ENCODE measurements at places on chromosomes 7 and 10. TPM values are rescaled to one million over a fixed set of nuclear protein-coding genes. Genes with fewer than 3 reads are reported as not detected.

- no peak for DNase-seq
Measured at GRCh38 chr7:17301471-17302456, 3.3 kb downstream of the AHR start.

CDHR3 gene
- polyA plus RNA-seq = 33.8 TPM

DNA sequence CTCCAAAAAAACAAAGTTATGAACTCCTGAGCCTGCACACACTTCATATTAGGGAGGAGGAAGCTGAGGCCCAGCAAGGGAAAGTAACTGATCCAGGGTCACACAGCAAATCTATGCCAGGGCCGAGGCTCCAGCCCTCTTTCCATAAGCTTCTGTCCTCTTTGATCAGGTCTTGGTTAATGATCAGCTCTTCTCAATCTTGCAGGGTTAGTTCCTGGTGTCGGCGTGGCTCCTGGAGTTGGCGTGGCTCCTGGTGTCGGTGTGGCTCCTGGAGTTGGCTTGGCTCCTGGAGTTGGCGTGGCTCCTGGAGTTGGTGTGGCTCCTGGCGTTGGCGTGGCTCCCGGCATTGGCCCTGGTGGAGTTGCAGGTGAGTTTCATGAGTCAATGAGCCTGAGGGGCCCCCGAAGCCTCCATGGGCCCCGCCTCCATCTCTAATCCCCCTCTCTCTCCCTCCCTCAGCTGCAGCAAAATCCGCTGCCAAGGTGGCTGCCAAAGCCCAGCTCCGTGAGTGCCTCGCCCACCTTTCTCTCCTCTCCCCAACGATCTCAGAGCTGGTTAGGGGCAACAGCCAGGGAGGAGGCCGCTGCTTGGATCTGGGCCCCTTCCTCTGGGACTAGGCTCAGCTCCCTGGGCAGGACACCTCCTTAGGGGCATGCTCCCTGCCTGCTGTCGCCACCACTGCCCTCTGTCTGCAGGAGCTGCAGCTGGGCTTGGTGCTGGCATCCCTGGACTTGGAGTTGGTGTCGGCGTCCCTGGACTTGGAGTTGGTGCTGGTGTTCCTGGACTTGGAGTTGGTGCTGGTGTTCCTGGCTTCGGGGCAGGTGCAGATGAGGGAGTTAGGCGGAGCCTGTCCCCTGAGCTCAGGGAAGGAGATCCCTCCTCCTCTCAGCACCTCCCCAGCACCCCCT, 23.7 kb upstream of the LIMK1 start:
- no peak for DNase-seq

DNA sequence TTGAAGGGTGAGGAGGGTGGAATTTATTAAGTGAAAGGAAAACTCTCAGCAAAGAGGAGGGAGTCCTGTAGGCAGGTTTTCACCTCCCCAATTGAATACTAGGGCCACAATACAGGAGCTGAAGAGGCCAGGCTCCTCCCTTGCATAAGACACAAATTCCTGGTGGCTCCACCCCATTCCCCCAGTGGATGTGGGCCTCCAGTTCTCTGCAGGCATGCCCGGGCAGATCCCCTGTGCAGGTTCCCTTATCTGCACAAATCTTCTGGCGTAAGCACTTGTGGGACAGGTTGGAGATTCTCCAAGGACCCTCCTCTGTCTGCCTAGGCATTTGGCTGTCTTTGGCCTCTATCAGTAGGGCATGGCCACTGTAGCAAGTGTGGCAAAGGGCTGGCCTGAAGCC, 847.1 kb upstream of the MBL2 start:
- no peak for DNase-seq

CALHM3 gene
- polyA plus RNA-seq = not detected

DNA sequence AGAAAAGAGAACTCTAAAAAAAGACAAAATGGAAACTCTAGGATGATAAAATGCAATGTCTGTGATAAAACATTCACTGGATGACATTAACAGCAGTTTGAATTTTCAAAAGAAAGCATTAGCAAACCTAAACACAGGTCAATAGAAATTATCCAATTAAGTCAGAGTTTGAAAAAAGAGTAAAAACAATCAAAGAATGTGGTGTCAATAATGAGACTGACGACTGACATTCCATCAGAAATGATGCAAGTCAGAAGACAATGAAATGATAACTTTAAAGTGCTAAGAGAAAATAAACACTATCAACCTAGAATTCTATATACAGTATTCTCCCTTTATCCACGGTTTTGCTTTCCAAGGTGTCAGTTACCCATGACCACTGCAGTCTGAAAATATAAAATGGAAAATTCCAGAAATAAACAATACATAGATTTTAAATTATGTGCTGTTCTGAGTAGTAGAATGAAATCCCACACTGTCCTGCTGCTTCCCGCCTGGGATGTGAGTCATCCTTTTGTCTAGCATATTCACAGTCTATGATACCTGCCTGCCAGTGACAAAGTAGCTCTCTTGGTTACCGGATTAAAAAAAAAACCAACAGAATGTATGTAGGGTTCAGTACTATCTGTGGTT, 38.3 kb upstream of the SFMBT2 start:
- DNase-seq = no peak

- no peak for DNase-seq
Measured at GRCh38 chr7:70298780-70299471, 700.7 kb downstream of the AUTS2 start.

GRCh38 chr7:95476904-95477594, 8.7 kb upstream of the ASB4 start:
- peak; percentile 77 for DNase-seq

GPR85 gene
- 1.7 TPM for polyA plus RNA-seq

GRCh38 chr7:158047391-158048059, 540.1 kb downstream of the PTPRN2 start:
- no peak for DNase-seq

TCAF2 gene
- polyA plus RNA-seq = 6.1 TPM

MLXIPL gene
- polyA plus RNA-seq = 2.7 TPM

DNA sequence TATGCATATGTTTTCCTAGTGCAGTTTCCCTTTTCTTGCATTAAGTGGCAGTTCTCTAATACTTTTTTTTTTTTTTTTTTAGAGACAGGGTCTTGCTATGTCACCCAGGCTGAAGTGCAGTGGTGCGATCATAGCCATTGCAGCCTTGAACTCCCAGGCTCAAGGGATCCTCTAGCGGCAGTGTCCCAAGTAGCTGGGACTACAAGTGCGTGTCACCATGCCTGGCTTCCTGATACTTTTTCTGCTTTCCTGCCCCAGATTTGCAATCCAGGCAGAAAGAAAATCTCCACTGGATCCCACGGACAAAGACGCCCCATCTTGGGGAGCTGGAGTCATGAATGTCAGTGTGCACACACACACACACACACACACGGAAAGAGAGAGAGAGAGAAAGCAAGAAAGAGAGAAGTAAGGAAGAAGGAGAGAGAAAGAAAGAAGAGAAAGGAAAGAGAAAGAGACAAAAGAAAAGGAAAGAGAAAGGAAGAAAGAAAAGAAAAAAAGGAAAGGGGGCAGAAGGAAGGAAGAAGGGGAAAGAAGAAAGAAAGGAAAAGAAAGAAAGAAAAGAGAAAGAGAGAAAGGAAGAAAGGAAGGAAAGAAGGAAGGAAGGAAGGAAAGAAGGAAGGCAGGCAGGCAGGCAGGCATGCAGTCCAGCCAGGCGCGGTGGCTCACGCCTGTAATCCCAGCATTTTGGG, 37.5 kb upstream of the OCM2 start:
- no peak for DNase-seq

CDC14C gene
- not detected for polyA plus RNA-seq

SMO gene
- polyA plus RNA-seq = 63.8 TPM

GRCh38 chr7:159030490-159031134, 114.1 kb downstream of the VIPR2 start:
- no peak for DNase-seq

- DNase-seq = no peak
Measured at GRCh38 chr10:124860426-124860825, 58.8 kb downstream of the ABRAXAS2 start.

SPAM1 gene
- 0.21 TPM for polyA plus RNA-seq

NUTM2E gene
- 0.52 TPM for polyA plus RNA-seq

WNT8B gene
- polyA plus RNA-seq = 0.09 TPM

SPAG6 gene
- 1.9 TPM for polyA plus RNA-seq

FAM180A gene
- polyA plus RNA-seq = 0.24 TPM

- DNase-seq = no peak
Measured at GRCh38 chr7:20095436-20095835, 121.7 kb downstream of the MACC1 start.

VGF gene
- 0.90 TPM for polyA plus RNA-seq

ARMS2 gene
- not detected for polyA plus RNA-seq

DNA sequence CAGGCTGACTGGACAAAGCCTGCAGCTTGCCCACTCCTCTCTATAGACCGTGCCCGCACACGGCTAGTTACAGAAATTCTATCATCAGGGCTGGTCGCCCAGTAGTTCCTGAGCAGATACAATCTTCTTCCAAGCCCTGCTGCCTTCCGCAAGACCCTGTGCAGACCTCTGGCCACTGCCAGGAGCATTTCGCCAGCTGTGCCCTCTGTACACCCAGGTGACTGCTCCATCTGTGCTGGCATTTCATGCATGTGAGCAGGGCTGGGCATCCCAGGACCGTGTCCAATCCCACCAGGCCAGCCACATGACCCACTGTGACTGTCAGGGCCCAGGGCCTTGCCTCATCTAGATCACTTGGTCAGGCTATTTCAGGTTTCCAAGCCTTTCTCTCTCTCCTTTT, 36.9 kb downstream of the HSPA12A start:
- no peak for DNase-seq

- no peak for DNase-seq
Measured at GRCh38 chr10:12724807-12725579, 276.5 kb downstream of the CCDC3 start.

CTTNBP2 gene
- 22.0 TPM for polyA plus RNA-seq

RAB19 gene
- 1.2 TPM for polyA plus RNA-seq

DNA sequence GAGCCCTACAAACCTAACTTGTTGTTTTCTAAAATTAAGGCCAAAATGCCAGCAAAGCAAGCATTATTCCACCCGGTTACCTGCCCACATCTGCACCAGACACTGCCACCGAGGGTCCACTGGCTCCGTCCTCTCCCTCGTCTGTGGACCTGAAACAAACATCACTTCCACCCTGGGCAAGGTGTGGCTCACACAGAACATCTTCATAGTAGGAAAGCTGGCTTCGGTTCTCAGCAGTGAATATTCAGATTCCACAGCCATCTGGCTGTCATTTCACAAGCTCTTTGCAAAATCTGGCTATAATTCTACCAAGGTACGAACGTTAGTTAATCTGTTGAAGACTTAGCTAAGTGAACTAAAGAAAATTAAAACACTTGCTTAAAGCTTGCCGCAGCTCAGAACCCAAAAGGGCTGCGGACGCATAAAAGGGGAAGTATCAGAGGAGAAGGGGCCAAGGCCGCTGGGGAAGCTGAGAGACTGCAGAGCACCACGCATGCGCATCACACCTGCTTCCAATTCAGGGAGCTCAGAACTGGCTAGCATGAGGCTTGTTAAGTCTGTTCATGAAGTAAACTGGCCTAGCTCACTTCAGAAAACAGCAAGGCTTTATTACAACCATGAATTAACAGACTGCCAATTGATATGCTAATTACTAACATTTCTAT, 46.1 kb downstream of the PTPRN2 start:
- no peak for DNase-seq

DNA sequence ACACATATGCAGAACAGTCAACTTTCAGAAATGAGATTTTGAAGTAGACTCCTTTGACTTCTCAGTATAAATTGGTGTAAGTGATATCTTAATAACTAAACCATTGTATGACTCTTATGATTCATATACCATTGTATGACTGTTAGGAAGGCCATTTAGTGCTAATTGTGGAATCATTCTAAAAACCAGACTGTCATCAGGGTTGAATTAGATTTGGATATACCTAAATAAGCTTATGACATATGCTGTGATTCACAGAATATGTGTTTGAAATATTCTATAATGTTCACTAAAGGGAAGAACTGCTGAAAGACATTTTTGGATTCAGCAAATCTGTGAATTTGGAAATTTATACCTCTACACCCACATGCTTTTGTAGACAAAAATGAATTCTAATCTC, 438.1 kb downstream of the MDFIC start:
- DNase-seq = no peak

DNA sequence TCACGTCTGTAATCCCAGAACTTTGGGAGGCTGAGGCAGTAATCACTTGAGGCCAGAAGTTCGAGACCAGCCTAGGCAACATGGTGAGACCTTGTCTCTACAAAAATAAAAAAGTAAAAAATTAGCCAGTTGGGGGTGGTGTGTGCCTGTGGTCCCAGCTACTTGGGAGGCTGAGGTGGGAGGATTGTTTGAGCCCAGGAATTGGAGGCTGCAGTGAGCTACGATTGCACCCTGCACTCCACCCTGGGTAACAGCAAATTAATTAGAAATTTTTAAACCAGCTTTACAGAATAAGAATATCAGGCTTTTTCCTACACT, 136.0 kb downstream of the EPC1 start:
- no peak for DNase-seq

CPA2 gene
- polyA plus RNA-seq = 0.44 TPM

OPALIN gene
- polyA plus RNA-seq = not detected

DNA sequence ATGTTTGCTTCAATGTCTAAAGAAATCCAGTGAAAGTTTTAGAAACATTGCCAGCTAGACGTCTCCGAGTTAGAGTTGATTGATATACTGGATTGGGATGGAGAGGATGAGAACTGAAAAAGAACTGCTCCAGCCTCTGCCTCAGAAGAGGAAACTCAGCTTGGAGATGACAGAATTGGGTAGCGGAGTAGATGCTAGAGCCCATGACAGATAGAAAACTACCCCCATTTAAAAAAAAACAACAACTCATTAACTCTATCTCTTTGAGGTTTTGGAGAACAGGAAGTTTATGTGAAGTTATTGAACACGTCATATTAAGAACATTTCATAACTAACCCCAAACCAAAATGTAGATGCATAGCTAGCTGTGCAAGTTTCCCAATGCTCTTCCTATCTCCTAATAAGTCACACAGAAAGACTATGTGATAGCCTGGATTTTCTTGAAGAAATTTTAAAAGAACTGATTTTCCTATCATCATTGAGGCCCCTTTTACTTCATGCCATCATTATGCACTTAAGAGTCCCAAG, 28.3 kb upstream of the AFAP1L2 start:
- no peak for DNase-seq

HMX2 gene
- not detected for polyA plus RNA-seq

GRCh38 chr7:50793120-50793946, 10.6 kb upstream of the GRB10 start:
- peak; percentile 55 for DNase-seq

EGFR gene
- 46.3 TPM for polyA plus RNA-seq

GRCh38 chr10:59397961-59398360, 35.6 kb upstream of the FAM13C start:
- DNase-seq = no peak

- no peak for DNase-seq
Measured at GRCh38 chr10:83164156-83164555, 975.2 kb upstream of the GHITM start.

- no peak for DNase-seq
Measured at GRCh38 chr7:157404845-157405481, 68.2 kb downstream of the DNAJB6 start.
